ENCODE measurements at places on chromosomes 2 and 18. TPM values are rescaled to one million over a fixed set of nuclear protein-coding genes. Genes with fewer than 3 reads are reported as not detected.

DNA sequence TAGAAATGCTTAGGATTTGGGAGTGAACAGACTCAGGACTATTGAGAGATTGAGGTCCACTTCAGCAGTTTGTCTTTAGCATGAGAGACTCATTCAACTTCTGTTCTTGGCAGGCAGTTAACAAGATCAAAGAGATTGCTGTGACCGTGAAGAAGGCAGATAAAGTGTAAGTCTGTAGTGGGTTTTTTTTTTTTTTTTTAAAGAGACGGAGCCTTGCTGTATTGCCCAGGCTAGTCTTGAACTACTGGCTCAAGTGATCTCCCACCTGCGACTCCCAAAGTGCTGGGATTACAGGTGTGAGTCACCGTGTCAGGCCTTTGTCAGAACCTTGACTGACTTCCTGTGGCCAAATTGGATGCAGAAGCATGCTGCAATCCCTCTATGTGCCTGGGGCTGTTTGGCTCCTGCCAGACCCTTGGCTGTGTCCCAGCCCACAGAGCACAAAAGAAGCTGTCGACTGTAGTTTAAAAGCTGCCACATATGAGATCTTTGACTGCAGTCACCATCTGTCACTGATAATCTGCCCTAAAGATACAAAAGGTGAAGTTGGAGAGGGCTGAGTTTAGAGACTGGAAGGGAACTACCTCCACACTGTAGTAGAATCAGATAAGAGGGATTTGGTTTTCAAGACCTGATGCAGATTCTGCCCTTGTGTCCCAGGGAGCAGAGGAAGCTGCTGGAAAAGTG lies 9.9 kb downstream of the CCT7 start:
- H3K27me3 ChIP-seq: no peaks in the 10 kb centered on the region
- DNase-seq: no peak
- no peaks in the 10 kb centered on the region for H3K36me3 ChIP-seq
- no peak overlapping the region for H3K27ac ChIP-seq
- H3K4me3 ChIP-seq: no peak overlapping the region

GRCh38 chr2:150538651-150539201 lies 51.3 kb upstream of the RND3 start:
- H3K27ac ChIP-seq: no peak overlapping the region
- no peaks in the 10 kb centered on the region for H3K4me1 ChIP-seq
- H3K27me3 ChIP-seq: no peaks in the 10 kb centered on the region
- no peak overlapping the region for H3K4me3 ChIP-seq

DNA sequence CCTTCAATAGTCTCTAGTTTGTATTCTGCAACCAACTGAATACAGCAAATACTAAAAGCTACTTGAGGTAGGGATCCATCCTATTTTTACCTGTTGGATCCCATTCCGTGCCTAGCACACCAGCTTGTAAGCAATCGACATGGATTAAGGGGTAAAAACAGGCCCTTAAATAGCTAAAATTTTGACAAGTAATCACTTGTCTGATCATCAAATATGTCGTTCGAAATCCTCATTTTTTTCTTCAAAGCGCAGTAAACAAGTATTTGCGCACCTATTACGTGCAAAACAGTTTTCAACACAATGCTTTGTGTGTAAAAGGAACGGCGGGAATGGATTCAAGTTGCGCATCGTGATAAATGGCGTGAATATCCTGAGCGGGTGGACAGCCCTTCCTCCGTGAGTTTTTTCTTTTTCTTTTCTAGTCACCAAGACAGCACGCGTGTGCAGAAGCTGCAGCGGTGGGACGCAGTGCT lies 1.4 kb upstream of the ACVR2A start:
- no peak for DNase-seq
- H3K36me3 ChIP-seq: no peaks in the 10 kb centered on the region
- H3K27me3 ChIP-seq: peaks cover 5% of the 10 kb centered on the region
- H3K27ac ChIP-seq: peak overlapping the region; percentile 47
- H3K4me3 ChIP-seq: peak overlapping the region; percentile 82
- H3K4me1 ChIP-seq: peaks cover 8% of the 10 kb centered on the region

DNA sequence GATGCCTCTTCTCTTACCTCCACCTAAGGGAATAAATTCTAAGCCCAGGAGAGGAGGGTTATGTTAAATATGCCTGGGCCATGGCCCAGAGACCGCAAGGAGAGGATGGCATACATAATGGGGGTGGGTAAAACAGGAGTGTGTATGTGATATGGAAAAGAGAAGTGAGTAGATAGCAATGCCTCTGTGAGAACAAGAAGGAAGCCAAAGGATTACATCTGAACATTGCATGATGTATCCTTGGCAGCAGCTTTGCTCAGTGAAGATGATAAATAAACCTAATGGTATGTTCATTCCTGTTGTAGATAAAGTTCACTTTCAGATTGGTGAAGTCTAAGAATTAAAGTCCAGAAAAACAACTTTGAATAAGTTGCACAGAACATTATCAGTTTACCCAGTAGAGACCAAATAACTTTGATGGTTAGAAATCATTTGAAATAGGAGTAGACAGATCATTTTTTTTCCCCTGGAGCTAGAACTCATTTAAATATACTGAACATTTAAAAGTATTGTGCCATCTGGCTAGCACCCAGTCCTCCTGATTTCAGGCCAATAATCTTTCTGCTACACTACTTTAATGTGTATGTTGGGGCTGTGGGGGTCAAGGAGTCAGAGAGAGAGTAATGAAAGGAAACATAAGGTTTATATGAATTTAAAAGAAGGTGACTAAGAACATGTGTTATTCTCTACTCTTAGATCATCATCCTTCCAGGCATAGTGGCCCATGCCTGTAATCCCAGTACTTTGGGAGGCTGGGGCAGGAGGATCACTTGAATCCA lies 231.7 kb downstream of the PARD3B start:
- no peaks in the 10 kb centered on the region for H3K4me1 ChIP-seq
- H3K27ac ChIP-seq: no peak overlapping the region
- no peak for DNase-seq

DNA sequence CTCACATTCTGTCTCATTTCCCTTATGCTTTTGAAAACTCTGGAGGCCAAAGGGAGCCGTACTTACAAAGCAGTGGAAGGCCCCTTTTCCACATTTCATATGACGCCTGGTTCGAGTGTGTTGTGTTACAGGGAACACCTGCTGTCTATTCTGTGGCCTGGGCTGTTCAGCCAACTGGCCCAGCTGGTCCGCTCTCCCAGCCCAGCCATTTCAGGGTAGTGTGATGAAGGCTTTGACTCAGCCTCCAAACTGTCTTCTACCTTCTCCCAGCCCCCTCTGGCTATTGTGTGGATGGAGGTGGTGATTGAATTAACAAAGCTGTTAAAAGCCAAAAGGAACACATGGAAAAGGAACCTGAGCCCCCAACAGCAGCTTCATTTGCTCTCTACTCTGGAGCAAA lies 233.8 kb downstream of the ICOS start:
- no peaks in the 10 kb centered on the region for H3K36me3 ChIP-seq
- H3K4me3 ChIP-seq: no peak overlapping the region
- no peaks in the 10 kb centered on the region for H3K4me1 ChIP-seq
- no peak overlapping the region for H3K27ac ChIP-seq
- H3K27me3 ChIP-seq: peaks cover 4% of the 10 kb centered on the region
- DNase-seq: no peak

GRCh38 chr18:5895299-5895875 lies at the start of gene TMEM200C:
TMEM200C (minus strand) TSS chr18:5895522; CDS start chr18:5892063, 3,459 bp downstream.
- H3K27ac ChIP-seq: no peak within 1 kb of the TSS
- DNase-seq: no peak
- H3K27me3 ChIP-seq: peaks cover 27% of the 10 kb centered on the region
- no peaks in the 10 kb centered on the region for H3K36me3 ChIP-seq

DNA sequence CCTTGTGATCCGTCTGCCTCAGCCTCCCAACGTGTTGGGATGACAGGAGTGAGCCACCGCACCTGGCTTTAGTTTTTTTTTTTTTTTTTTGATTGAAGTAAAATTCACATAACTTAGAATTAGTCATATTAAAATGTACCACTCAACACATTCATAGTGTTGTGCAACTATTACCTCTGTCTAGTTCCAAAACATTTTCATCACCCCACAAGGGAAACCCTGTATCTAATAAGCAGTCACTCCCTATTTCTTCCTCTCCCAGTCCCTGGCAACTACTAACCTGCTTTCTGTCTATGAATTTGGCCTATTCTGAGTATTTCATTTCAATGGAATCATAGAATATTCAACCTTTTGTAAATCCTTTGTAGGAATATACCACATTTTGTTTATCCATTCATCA lies 123.9 kb upstream of the FAM117B start:
- no peaks in the 10 kb centered on the region for H3K27me3 ChIP-seq
- H3K36me3 ChIP-seq: peaks cover 3% of the 10 kb centered on the region
- H3K4me3 ChIP-seq: no peak overlapping the region
- H3K4me1 ChIP-seq: no peaks in the 10 kb centered on the region
- no peak for DNase-seq

DNA sequence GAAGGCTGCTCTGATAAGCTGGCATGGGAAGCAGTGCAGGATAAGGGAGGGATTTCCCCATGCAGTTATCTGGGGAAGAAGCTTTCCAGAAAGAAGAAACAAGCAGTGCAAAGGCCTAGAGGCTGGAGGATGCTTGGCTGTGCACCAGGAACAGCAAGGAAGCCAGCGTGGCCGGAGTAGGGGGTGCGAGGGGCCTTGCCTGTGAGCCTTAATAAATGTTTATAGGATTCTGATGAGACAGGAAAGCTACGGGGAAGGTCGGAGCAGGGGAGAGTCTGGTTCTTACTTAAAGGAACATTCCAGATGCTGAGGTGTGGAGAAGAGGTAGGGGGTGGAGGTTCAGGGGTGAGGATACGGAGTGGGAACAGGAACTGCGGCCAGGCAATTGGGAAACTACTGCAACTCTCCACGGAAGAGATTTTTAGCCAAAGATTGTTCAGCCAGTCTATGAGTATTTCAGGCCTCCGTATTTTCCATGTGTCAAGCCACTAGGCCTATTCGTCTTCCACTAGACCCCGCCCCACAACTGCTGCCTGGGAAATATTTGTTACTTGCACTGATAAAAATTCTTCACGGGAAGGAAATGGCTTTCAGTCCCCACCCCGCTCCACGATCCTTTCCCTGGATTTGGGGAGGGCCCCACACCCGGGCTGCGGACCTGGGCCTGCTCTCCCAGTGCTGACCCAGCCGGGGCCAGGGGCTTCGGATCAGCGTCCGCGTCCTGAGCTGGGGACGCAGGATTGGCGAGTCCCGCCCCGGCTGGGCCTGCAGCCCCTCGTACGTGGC lies 516 bp downstream of the EIF2AK2 start:
- no peaks in the 10 kb centered on the region for H3K27me3 ChIP-seq
- DNase-seq: no peak
- peak overlapping the region; percentile 69 for H3K27ac ChIP-seq
- peaks cover 8% of the 10 kb centered on the region for H3K4me1 ChIP-seq
- H3K36me3 ChIP-seq: no peaks in the 10 kb centered on the region

DNA sequence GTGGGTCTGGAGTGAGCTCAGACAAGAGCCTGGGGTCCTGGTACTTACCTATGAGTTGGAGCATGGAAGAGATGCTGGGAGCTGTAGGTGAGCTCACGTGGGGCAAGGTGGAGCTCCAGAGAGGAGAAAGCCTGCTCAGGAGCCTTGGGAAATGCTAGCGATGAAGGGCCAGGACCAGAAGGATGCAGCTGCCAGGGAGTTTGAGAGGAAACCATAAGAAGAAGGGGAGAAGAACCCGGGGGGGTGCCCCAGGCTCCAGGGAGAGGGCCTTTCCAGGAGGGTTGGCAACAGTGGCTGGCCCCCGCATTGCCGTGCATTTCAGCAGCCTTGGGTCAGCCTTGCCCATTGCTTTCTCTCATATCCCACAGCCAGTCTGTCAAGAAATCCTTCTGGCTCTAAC lies 268.7 kb downstream of the GLI2 start:
- H3K27me3 ChIP-seq: peaks cover 13% of the 10 kb centered on the region
- H3K27ac ChIP-seq: no peak overlapping the region
- H3K36me3 ChIP-seq: no peaks in the 10 kb centered on the region
- H3K4me3 ChIP-seq: no peak overlapping the region
- DNase-seq: no peak

Gene TRIM43B
- not detected for total RNA-seq

Gene SALL3
- 0.03 TPM for total RNA-seq

Gene NRP2
- 0.85 TPM for total RNA-seq

Gene GCG
- not detected for total RNA-seq

Gene UBXN4
- 128 TPM for total RNA-seq

Gene PRKAG3
- total RNA-seq: not detected

Data from T-cell (primary cell).